ENCODE measurements at places on chromosomes 2 and 18.

- DNase-seq = no peak
Measured at GRCh38 chr2:134398300-134398699, 144.4 kb downstream of the MGAT5 start.

DNA sequence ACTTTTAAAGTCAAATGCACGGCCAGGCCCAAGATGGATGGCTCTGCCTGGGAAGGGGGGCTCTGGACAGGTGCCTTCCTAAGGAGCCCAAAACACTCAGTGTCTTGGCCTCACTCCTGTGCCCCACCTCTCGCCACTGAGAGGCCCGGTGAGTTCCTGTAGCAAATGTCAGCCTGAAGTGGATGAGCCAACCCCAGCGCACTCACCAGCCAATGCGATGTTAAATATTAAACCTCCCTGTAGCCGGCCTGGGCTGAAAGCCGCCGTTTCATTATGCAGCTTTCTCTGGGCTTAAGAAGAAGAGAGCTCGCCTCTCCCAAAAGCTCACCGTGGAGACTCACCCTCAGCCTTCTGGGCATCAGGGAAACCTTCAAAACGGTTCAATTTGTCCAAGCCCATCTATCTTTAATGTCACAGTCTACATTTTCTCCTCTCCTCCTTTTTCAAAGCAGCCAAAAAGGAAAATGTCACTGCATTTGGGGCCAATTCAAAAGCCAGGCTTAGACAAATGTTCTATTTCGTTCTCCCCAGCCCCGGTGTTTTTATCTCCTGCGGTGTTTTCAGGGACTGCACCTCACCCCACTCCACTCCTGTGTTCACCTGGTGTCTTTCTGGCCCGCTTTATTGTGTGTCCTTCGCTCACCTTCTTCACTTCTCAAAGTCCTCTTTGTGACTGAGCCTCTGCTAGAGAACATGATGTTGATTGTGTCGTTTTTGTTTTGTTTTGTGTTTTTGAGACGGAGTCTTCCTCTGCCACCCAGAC lies 124.0 kb downstream of the NRP2 start:
- no peak for DNase-seq

DNA sequence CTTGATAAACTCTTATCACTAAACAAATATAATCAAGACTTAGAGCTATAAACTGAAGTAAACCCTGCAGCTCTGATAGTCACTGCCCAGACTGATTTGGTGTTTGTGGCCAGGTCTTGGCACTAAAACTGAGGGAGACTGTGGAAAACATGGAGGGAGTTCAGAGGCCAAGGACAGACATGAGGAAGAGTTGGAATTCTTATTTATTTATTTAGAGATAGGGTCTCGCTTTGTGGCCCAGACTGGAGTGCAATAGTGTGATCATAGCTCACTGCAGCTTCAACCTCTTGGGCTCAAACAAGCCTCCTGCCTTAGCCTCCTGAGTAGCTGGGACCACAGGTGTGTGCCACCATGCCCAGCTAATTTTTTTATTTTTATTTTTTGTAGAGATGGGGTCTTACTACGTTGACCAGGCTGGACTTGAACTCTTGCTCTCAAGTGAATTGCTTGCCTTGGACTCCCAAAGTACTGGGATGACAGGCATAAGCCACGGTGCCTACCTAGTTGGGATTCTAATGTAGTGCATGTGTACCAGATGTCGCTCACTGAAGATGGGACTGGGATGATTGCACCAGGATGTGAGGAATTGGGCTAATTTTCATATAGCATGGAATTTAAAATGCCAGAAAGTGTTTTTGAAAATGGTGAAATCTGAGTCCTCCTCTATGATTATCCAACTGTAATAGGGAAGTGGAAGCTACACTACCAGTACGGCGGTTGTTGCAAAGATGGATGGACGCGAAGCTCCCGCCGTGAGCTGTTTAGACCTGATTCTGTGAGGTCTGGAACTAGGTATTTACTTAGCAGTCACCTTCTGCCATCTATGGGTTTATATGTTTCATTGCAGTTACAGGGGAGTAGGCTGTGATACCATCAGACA lies 52.7 kb upstream of the CTLA4 start:
- DNase-seq = peak; percentile 78

- peak; percentile 60 for DNase-seq
Measured at GRCh38 chr2:62196278-62196901, 475 bp downstream of the B3GNT2 start.

DNA sequence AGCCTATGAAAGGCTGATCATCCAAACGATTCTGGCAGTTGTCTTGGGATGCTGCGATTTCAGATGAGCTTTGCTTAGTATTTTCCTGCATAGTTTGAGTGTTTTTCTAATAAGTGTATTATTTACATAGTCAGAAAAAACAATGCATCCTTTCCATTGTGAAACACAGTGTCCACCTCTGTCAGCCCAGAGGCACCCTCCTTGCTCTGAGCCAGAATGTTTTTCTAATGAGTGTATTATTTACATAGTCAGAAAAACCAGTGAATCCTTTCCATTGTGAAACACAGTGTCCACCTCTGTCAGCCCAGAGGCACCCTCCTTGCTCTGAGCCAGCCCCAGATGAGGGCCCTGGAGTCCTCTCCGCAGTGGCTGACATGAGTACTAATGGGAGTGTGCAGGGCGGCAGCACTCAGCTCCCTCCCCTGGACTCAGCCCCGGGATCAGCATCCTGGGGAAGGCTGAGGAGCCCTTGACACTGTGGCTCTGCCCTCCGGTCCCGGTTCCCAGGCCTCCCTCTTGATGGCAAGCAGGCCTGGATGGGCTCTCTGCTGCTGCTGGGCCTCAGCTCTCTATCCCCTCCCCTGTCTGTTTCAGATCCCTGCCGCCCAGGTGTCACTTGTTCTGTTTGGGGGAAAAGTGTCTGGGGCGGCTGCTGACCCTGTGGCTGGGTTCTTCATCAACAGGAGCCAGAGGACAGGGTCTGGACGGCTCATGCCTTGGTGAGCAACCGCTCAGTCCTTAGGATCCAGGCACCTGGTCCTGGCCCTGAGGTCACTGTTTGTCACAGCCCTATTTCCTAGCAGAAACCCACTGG lies 5.9 kb downstream of the MFSD2B start:
- no peak for DNase-seq

DNA sequence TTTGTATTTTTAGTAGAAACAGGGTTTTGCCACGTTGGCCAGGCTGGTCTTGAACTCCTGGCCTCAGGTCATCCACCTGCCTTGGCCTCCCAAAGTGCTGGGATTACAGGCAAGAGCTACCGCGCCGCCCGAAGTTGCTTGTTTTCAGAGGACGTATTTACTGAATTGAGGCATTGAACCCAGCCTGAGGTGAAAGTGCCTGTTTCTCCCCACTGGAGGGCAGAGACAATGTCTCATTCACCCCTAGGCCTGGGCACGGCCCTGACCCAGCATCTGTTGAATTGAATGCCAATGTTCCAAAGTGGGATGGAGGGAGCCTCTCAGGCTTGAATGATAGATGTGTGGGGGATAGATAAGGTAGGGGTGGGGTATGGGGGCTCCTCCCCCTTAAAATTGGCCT lies 4.5 kb upstream of the TMBIM1 start:
- no peak for DNase-seq

DNA sequence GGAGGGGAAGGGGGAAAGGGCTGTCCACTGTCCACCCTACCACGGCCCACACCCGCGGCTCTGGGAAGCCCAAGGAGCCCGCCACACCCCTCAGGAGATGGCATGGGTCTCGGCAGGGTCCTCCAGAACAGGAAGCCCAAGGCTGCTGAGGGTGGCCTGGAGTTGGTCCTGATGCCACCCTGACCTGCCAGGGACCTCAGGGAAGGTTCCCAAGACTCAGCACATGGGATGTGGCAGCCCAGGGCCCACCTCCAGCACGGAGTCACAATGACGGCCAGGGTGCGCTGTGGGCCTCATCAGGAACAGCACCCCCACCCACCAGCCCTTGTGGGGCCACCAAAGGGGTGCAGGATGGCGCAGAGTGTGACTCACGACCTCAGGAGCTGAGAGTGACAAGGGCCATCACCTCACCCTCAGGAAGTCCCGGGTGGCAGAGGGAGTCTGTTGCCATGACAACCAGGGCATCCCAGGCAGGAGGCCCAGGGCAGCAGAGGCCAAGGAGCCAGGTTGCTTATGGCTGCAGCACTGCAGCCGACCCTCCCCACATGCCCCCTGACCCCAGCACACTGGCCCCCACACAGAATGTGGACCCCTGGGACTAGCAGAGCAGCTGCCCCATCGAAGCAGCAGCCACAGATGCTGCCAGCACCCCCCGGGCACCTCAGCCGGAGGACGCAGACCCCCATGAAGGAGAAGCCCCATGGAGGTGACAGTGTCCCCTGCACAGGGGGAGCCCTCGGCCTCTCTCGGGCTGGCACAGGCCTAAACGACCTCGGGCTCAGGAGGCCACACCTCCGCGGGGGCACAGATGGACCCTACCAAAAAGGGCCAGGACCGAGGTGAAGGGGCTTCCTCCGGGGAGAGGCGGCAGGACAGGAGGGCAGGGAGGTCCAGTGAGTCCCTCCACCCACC lies 34.3 kb downstream of the KIF1A start:
- no peak for DNase-seq

GRCh38 chr18:45806226-45806625 lies 19.2 kb upstream of the SIGLEC15 start:
- DNase-seq = peak; percentile 18

- no peak for DNase-seq
Measured at GRCh38 chr2:183671233-183671632, 547.0 kb downstream of the NUP35 start.

- no peak for DNase-seq
Measured at GRCh38 chr2:231590614-231591013, 2.0 kb upstream of the TEX44 start.

DNA sequence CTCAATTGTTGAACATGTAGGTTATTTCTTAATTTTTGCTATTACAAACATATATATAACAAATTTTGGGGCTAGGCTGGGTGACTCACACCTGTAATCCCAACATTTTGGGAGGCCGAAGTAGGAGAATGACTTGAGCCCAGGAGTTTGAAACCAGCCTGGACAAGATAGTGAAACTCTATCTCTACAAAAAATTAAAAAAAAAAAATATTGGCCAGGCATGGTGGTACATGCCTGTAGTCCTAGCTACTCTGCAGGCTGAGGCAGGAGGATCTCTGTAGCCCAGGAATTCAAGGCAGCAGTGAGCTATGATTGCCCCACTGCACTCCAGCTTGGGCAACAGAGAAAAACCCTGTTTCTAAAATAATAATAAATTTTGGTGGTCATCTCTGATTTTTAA lies 23.5 kb downstream of the SLC4A1AP start:
- DNase-seq = no peak

DNA sequence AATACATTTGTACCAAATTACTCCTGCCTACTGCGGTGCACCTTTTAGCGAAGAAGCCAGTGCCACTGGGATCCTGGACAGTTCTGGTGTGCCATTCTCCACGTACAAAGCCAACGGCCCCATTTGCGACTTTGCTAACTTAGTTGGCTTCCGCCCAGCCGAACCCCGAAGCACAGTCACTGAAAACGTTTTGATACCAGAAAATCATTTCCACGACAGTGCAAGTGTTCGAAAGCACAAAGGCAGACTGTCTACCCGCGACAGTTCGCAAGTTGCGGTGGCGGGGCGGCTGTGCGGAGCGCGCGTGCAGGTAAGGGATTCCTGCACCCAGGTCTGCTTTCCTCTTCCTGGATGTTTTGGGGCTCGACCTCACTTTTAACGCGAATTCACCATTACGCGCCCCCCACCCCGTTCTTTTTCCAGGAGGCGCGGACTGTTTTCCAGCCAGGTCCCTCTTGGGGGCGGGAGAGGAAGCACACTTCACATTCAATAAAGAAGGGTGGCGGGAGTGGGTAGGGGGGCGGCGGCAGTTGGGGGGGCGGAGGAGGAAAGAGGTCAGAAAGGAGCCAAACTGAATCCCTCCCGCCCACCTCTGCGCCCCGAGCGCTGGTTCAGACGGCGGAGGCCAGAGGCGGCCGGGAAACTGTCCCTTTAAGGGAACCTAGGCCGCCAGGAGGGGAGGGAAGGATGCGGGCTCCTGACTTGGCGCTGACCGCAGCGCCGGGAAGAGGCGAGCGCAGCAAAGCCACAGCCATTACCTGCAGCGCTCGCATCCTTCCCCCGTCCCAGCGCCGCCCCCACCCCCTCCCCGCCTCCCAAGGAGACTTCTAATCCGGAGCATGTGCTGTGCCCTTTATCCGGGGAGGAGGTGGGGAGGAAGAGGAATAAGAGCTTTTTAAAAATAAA lies 107.4 kb upstream of the KCTD1 start:
- no peak for DNase-seq

- no peak for DNase-seq
Measured at GRCh38 chr2:56185101-56185581, 1.4 kb downstream of the CCDC85A start.

- DNase-seq = no peak
Measured at GRCh38 chr2:179302764-179303571, 38.3 kb upstream of the SESTD1 start.

- no peak for DNase-seq
Measured at GRCh38 chr2:173978447-173978846, 13.3 kb upstream of the SP3 start.

DNA sequence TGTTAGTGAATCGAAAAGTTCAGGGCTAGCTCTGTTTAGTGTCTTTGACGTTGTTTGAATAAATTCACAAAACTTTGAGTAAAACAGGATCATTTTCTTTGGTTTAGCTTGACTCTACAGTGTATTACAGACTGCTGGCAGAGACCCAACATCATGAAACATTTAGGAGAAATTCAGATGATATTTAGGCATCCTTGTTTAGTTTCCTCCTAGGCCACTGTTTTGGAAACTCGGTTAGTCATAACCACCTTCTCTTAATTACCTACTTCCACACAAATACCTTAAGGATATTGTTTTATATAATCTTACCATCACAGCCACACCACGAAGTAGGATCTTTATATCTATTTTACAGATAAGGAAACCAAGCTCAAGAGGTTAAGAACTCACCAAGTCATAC lies 7.8 kb downstream of the LIMS1 start:
- no peak for DNase-seq

DNA sequence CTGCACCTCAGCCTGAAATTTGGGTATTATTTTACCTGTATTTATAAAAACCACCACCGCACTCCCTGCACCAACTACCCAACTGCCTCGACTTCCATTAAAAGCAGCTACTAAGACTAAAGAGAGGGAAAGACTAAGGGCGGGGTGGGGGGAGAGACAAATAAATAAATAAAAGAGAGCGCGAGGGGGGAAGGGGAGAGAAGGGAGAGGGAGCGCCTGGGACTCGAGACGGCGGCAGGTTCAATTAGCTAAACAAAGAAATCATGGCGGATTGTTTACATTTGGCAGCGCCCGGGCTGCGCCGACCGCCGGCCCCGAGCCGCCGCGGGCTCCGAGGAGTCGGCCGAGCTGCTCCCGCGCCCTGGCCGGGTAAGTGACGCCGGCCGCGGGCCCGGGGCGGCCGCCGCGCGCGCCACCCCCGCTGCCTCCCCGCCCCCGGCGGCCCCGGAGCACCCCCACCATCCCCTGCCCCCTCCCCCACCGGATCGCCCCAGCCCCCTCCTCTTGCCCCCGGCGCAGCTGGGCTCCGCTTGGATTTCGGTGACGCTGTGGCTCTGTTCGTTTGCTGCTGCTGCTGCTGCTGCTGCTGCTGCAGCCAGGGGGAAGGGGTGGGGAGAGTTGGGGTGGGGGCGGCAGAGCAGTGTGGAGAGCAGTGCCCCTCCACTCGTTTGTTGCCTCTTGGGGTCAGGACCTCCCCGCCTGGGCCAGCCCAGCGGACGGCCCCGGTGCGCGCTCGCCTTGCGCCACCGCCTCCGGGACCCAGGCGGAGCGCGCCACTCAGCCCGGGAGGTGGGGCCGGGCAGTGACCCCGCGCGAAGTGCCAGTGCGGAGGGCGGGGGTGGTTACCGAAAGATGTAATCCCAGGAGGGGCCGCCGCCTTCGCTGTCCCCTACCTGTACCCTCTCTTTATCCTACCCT lies 187.2 kb upstream of the FANCL start:
- peak; percentile 31 for DNase-seq

GRCh38 chr2:189179570-189179950 lies at the start of gene COL5A2:
Gene COL5A2 (minus strand): TSS chr2:189179761. CDS start chr2:189179604, 157 bp downstream.
- peak; percentile 11 for DNase-seq
